ENCODE measurements at places on chromosomes 16 and 17.

- DNase-seq = no peak
Measured at GRCh38 chr17:57694051-57694450, 51.0 kb downstream of the CCDC182 start.

GRCh38 chr17:74825952-74826719, 33.5 kb downstream of the GRIN2C start:
- DNase-seq = no peak

GRCh38 chr16:85172455-85173145, 60.3 kb upstream of the CIBAR2 start:
- no peak for DNase-seq

DNA sequence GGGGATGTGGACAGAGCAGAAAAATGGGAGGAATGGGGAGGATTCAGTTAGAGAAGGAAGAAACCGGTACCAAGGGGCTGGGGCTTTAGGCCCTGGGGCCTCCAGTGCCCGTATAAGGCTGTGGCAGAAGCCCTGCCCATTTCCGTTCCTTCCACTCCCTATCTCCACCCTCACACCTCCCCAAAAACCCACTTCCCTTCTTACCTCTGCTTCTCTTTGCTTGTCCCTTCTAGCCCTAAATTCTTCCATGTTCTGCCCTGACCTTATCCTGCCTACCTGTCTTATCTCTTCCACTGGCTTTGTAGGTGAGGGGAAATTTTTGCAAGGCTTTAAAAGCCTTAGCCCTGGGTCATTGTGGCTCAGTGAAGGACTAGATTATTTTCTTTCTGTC, 4.1 kb downstream of the RNF167 start:
- DNase-seq = no peak

DNA sequence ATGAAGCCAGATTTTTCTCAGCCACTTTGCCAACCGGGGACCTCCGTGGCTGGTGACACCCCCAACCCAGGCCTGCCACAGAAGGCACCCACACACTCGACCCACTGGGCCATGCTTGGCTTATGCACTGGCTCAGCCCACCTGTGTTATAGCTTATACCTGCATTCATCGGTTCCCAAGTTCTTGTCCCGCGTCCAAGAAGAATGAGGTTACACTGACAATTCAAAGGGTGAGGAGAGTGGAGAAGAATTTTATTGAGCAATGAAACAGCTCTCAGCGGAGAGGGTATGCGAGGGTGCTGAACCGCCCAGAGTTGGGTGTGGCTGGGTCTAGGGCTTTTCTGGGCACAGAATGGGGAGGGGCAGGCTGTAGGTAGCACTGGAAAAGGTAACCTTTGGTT, 22.2 kb upstream of the CDH15 start:
- DNase-seq = no peak

DNA sequence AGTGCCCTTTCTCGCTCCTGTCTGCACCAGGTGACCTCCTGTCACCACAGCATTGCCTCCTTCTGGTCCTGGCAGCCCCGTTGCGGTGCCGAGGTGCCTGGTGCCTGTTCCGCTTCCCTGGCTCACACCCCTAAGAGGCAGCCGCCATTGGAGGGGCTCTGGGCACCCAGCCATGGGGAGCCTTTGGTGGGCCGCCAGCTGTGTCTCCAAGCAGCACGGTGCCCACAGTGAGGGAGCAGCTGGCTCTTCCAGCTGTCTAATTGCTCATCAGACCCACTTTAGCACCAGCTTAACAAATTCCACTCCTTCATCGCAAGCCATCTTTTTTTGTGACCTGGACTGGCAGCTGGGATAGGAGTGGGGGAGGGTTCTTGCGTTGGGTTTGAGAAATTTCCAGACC, 276.1 kb downstream of the SNX29 start:
- DNase-seq = no peak

DNA sequence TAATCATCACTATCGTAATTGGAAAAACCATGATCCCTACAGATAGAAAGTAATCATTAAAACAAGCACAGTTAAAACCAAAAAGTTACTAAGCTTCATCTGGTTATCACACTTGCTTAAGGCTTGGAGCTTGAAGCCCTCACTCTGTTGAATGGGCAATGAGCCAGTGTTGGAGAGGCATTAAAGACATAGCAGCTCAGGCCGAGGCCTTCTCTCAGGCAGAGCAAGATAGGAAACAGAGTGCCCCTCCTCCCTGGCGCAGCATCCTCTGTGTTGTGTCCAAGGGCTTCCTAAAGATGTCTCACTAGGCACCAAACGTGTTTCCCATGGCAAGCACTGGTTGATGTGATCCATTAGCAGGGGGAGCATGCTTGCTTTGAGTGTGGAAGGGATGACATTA, 34.9 kb upstream of the LGALS9 start:
- DNase-seq = no peak

- DNase-seq = no peak
Measured at GRCh38 chr16:74865922-74866598, 91.4 kb upstream of the FA2H start.

DNA sequence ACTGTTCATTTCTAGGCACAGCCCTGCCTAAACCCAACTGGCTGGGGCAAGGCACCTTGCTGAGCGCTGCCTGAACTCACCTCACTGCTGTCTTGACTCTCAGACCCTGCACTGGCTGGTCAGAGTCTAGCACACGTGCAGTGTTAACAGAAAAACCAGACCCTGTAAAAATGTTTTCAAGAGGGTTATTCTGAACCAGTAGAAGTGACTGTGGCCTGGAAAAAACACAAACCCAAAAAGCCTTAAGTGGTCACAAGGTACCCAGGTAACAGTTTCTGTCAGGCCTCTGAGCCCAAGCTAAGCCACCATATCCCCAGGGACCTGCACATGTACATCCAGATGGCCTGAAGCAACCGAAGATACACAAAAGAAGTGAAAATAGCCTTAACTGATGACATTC, 6.1 kb upstream of the EIF4A3 start:
- no peak for DNase-seq

- DNase-seq = no peak
Measured at GRCh38 chr16:90002759-90003158, 16.5 kb downstream of the DBNDD1 start.

- no peak for DNase-seq
Measured at GRCh38 chr17:15882777-15883176, 62.2 kb upstream of the ADORA2B start.

- DNase-seq = no peak
Measured at GRCh38 chr16:79062821-79063220, 537.7 kb downstream of the MAF start.

- no peak for DNase-seq
Measured at GRCh38 chr16:89434490-89434889, 55.9 kb downstream of the ANKRD11 start.

- DNase-seq = no peak
Measured at GRCh38 chr16:11050944-11051343, 106.6 kb downstream of the CLEC16A start.

DNA sequence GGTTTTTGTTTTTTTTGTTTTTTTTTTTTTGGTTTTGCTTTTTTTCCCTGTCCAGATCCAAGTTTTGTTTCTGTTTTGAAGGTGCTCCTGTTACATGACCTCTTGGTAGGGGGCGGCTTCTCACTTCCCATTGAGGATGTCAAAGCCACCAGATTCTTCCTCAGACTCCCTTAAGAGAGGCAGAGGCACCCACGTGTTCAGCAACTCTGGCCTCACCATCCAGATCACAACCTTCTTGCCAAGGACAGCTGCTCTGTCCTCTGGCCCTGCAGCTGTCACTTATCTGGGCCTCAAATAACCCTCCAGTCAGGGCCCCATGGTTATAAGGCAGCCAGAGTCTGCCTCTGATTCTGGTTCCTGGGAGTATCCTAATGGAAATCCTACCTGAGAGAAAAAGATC, 208.5 kb downstream of the STX8 start:
- no peak for DNase-seq

GRCh38 chr16:21565507-21565860, 33.9 kb upstream of the METTL9 start:
- DNase-seq = no peak

DNA sequence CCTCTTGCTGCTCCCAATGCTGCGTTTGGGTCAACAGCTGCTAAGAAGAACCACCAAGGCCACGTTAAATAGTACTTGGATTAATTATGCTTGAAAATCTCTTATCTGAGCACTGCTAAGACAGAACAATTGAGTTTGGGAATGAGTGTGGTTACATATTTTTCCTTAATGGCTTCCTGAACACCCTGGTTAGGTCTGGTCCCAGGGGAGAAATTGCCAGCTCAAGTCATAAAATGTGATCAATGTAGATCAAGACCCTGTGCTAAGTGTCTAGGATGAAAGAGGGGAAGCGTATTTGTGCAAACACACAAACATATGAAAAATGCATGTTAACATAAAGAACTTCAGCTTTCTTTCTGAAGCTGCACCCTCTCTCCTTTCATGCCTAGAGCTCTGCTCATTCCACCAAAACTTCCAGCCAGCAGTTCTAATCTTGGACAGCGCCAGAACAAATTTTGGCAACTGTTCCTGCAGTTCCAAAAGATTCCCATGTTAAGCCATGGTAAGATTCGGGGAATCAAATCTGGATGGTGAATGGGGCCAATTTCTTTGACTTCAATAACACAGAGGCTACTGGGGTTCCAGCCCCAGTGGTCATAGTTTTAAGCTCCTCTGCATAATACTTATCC, 72.0 kb downstream of the ZFHX3 start:
- DNase-seq = no peak

DNA sequence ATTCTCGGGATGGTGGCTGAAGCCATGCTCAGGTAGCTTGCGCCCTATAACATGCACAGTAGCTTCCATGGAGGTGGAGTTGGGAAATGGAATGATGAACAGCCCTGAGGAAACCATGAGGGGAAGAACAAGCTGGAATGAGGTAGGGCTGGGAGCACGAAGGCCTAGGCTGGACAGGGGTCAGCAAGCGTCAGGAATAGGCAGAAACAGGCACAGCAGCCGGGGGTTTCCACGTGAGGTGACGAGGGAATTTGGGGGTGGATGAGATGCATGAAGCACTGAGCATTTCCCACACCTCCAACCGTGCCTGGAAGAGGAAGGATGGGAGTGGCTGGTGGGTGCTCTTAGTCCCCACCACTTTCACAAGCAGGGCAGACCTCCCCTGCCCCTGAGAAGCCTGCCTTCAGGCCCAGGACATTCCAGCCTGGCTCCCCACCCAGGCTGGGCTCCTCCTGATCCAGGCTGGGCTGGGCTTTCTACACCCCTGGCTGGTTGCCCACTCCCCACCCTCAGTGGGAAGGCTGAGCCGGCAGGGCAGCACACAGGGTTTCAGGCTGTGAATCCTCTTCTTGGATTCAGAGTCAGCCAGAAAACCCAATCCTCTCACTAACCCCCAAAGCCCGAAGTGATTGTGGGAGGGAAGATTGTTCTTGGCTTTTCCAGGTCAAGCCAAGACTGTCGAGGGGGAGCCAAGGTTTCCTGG, 21.9 kb downstream of the PLEKHG4 start:
- no peak for DNase-seq

- DNase-seq = no peak
Measured at GRCh38 chr17:340074-340473, 12.5 kb downstream of the RPH3AL start.

DNA sequence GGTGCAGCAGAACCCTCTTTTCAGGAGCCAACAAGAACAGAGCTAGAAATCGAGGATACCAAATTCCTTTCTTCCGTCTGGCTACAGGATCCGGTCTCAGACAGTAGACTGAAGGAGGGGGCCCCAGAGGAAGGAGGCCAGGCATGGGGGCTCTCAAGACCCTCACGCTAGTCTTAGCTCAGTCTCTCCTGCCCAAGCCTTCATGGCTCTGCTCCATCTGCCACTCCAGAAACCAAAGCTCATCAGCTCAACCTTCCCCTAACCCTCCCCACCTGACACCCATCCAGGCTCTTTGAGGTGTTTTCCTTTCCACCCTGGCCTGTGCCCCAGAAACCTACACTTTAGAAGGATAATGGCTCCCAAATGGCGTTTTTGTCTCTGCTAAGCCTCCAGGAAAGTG, 6.2 kb upstream of the TMEM92 start:
- DNase-seq = no peak

DNA sequence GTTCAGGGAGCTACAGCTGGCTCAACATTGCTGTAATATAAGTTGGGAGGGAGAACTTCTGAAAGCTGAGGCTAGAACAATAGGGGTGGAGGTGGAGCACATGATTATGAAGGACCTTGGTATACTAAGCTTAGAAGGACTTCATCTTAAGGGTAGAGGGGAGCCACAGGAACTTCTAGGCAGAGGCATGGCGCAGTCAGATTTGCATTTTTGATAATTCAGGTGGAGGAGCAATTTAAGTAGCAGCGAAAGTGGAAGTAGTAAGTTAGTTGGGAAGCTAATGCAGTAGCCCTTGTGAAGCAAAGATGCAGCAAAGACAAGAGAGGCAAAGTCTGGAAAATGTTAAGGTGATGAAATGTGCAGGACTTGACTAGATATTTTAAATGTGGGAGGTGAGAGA, 144.1 kb downstream of the SPECC1 start:
- DNase-seq = no peak

DNA sequence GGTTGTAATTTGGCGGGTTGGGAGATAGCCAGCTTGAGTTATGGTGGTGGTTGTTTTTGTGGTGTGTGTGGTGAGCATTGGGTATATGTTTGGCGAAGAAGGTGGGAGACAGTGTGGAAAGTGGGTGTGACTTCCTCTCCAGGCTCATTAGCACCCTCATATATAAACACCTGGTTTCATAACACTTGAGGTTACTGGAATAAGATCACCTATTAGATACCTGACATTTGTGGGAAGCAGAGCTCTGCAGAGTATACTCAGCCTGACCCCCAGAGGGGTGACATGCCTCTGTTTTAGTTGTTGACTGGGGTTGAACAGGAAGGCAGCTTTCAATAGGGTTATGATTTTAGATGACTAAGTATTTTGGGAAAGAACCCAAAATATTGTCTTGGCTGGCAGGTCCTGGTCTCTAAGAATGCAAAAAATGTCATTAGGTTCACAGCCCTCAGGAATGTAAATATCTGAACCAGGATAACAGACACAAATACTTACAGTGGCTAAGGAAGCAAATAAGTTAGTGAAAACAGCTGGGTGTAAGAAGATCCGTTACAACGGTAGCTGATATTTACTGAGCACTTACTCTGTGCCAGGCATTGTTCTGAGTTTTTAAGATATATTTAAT, 18.3 kb upstream of the EFCAB13 start:
- DNase-seq = no peak

GRCh38 chr17:8465356-8465755, 29.7 kb downstream of the NDEL1 start:
- no peak for DNase-seq

- no peak for DNase-seq
Measured at GRCh38 chr16:86928523-86929011, 350.2 kb downstream of the FOXL1 start.

DNA sequence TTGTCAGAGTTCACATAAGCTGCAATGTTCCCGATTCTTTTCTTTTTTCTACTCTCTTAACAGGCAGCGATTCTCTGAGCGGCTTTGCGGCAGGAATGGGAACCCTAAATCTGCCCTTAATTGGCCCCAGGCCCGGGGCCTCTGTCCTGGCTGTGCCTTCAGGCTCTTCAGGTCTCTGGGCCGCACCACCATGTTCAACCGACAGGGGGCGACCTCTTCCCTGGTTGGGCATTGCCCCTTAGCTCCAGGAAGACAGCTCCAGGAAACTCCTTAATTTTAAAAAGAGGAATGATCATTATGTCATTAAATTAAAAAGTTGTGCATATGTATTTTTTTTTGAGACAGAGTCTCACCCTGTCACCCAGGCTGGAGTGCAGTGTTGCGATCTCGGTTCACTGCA, 20.3 kb downstream of the CACNG5 start:
- DNase-seq = peak; percentile 12

GRCh38 chr17:43779145-43780125, 658 bp upstream of the DUSP3 start:
- no peak for DNase-seq

GRCh38 chr17:2251098-2251497, 52.5 kb downstream of the SMG6 start:
- no peak for DNase-seq

GRCh38 chr16:856811-857210, 56.3 kb upstream of the GNG13 start:
- no peak for DNase-seq
